ENCODE measurements at places on chromosomes 3 and 15.
A peak's percentile ranks its signal among the peaks of the same experiment; 100 is the strongest.

GRCh38 chr3:16570113-16570512, 35.1 kb downstream of the DAZL start:
- DNase-seq, result no peak

DNA sequence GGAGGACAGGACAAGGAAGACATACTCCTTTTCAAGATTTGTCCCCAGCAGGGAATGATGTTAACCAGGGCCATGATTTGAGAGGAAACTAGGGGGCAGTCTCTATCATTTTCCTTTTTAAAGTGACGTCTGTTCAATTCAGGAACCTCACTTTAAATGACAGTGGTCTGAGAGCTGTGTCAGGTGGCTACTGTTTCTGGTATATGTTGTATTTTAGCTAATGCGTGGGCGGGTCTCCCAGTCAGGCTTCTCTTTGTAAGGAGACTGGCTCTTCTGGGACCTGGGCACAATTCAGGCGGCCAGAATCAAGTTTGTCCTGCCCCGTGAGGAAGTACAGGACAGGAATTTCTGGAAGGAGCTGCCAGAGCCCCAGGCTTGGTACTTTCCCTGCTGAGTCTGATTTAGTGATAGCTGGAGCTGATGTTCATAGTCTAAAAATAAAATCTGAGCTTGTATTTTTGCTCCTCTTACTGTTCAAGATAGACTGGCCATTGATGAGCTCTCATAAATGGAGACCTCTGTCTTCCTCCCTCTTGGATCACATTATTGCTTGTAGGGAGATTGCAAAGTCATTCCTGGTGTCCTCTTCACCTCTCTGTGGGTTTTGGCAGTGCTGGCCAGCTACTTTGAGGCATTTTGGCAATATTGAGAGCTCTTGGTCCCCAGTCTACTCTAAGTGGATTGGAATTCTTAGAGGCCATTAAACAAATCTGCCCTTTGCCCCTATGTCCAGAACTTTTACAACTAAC, 25.6 kb downstream of the SQOR start:
- no peak for DNase-seq

GRCh38 chr3:10528046-10528445, 22.7 kb upstream of the ATP2B2 start:
- no peak for DNase-seq

- peak; percentile 11 for DNase-seq
Measured at GRCh38 chr3:160921020-160921635, 165.1 kb downstream of the PPM1L start.

GRCh38 chr3:72347819-72348319, 500.4 kb downstream of the SHQ1 start:
- DNase-seq, result peak; percentile 77

DNA sequence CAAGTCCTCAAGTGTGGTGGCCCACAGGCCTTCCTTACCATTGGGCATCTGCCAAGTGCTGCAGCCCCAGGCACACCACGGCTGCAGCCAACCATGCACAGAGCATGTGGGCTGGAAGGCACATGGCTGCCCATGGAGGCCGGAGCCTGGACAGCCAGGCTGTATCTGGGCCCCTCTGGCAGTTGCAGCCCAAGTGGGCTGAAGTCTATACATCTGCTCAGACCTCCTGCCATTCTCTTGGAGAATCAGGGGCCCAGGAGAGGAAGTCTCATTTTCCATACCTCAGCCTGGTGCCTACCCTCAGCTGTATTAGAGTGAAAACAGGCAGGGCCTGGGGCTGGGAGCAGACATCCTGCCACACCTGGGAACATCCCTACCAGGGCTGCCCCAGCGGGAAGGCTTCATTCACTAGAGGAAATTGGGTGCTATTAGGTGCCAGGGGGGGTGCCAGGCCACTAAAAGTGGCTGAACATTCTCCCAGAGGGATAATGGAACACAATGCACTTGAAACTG, 48.0 kb upstream of the SLCO2A1 start:
- no peak for DNase-seq

- no peak for DNase-seq
Measured at GRCh38 chr15:69592954-69593353, 140.3 kb downstream of the RPLP1 start.

DNA sequence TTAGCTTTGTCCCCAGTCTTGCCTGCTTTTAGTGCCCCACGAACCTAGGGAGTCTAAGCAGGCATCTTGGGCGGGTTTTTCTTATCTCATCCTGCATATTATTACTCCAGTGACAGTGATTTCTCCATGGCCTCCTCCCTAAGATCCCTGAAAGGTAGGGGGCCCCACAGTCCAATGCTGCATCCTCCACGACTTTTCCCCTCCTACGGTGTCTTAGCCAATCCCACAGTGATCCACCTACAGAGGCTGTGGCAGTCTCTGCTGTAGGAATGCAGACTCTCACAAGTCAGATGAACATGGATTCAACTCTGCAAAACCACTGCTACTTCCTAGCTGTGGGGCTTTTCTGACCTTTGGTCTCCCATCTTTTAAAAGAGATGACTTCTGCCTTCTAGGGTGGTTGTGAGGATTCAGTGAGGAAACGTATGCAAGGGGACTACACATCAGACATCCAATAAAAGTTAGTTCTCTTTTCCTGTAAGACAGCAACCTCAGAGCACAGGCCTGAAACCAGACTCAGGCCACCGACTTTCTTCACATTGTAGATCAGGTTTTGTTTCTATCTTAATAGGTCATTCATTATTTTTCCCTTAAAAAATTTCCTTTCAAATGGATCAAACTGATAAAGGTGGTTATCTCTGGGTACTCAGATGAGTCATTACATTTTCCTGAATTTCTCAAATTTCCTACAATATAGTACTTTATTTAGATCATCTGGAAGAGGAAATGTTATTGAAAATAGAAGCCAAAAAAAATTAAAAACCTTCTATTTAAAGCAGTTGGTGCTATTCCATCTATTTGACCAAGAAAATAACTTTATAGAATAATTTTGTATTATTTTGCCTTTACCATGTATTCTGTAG, 23.2 kb downstream of the ILDR1 start:
- no peak for DNase-seq

DNA sequence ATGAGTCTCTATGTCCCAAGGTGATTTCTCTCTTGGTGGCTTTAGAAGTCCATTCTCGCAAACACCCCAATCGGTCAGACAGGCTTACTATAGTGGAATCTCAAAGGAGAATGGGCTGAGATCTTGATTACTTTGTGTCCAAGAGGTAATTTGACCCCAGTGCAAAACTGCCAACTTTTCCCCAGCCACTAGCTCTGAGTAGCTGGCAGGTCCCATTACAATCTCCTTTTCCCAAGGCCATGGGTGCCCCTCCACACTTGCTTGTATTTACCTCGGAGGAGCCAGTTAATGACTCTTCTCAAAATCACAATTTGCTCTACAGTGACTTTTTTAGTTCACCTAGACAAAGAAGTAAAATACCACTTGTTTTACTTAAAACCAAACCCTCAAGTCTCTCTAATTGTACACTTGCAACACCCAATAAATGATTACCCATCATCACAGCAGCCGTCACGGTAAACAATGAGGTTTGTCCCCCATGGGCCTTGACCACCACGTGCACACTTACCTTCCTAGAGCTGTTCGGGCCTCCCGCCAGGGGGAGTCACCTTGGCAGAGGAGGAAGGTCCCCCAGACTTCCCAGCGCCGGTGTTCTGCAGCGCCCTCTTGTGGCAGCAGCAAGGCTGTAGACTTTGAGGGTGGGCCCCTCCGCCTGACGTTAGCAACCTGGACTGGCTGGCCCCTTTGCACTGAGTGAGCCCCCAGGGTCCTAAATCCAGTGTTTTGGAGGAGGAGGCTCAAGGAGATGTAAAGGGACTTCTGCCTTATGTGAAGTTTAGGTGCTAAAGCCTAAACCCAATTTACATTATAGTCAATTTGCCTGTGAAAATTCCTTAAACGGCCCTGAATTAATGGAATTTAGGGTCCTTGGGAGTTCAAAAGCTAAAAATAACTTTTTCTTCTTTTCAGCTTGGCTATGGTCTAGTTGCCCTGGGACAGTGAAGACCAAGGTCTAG, 18.7 kb upstream of the HDAC11 start:
- no peak for DNase-seq

DNA sequence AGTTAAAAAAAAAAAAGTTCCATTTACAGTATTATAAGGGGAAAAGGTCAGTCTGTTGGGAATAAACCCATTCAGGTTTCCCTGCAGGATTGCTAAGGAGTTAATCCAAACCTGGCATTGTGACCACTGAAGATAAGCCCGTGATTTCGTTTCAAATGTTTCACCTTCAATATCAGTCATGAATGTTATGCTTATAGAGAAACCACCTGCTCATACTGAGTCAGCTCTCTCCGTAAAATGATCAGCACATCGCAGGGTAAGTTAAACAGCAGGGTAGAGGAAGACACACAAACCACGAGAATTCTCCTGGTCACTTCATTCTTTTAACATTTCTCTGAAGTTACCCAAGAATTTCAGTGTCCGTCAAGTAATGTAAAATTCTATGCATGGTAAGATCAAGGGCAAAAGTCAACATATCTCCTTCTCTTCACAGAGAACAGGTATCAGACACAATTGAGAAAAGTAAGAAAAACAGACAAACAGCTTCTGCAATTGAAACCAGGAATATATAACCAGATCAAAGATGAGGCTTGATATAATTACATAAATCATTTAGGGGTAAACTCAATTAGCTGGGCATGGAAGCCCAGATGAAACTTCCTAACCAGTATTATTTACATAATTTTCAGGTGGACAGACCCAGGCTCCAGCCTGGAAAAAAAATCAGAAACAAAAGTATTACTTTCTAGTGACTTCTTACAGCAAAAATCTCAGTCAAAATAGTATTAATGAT, 67.6 kb upstream of the ARHGEF3 start:
- DNase-seq, result no peak

DNA sequence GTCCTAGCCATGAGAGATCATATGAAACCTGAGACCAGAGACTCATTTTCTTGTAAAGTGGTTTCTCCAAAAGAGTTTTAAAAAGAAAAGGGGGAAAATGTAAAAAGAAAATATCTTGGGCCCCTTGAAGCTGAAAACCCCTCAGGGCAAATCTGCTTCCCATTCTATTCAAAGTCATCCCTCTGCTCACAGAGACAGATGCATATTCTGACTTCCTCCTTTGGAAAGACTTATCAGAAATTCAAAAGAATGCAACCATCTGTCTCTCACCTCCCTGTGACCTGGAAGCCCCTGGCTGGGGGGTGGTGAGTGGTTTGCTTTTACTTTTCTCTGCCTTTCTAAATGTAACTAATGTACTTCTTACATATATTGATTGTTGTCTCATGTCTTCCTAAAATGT, 1154.8 kb downstream of the NSUN3 start:
- DNase-seq, result no peak

GRCh38 chr3:183308751-183309150, 55.7 kb downstream of the B3GNT5 start:
- no peak for DNase-seq

DNA sequence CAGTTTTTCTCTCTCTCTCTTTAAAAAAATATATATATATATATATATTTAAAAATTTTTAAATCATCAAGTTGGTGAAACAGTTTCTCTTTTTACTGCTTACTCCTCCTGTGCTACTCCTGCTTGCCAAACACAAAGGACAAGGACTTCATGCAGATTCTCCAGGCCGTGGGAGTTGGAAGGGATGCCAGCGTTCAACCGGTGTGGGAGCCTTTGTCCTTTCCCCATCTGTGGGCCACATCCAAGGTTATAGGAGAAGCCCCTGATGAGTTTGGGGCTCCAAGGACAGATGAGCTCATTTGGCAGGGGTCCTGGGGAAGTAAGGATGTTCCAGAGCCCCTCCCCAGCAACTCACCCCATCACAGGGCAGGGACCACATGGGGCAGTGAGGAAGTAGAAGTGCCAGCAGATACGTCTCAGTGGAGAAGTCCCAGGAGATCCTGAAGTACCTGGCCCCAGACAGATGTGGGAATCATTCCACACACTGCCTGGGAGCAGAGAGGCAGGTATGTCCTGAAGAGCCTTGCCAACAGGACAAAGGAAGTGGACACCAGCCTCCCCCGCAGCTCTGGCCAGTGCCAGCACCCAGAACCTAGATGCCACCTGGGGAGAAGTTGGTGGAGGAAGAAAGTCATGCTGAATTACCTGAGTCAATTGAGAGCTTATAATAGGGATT, 36.6 kb downstream of the CCK start:
- DNase-seq, result no peak

GRCh38 chr3:30804984-30805383, 89.5 kb downstream of the GADL1 start:
- DNase-seq, result no peak

GRCh38 chr3:138097192-138098172, 17.9 kb downstream of the DZIP1L start:
- no peak for DNase-seq

Measured in AG09319 (cell line).